AG10803 (cell line): ENCODE measurements at places on chromosomes 7 and 10.

DNA sequence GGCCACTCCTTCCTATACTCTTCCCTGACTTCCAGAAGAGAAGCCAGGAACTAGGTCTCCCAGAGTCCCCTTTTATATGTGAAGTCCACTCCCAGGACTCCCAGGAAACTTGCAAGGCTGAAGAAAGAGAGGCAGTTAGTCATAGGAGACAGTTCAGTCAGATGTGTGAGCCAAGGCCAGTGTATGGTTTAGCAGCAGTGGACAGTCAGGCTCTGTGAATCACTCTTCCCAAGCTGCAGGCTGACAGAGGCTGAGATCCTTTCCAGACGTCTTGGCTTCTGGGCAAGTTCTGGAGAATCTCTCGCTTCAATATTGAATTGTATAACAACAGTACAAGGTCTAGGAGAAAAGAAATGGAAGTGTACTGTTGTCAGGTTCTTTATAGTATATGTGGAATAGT is 26.9 kb downstream of the BLVRA start:
- peak; percentile 84 for DNase-seq

DNA sequence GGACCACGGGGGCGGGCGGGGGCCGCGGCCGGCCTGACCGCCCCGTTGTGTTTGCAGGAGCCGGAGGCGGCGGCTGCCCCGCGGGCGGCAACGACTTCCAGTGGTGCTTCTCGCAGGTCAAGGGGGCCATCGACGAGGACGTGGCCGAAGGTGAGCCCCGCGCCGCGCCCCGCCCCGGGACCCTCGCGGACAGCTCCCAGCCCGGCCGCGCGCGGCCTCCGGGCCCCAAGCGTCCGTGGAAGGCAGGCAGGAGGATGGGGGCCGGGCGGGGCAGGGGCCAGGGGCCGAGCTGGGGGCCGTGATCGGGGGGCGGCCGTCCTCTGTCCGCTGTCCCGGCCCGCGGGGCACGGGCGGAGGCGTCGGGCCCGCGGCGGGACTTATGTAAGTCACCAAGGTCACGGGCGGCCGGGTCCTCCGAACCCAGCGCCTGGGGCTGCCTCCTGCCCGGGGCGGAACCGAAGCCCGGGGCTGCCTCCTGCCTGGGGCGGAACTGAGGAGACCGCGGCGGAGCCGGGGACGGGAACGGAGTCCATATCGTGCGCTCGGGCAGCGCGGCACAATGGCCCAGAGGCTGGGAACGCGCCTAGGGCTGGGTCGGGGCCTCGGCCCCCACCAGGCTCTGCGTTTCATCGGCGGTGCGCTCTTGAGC is 497 bp downstream of the PPP2R2D start:
- peak; percentile 36 for DNase-seq

GRCh38 chr7:36262309-36263094 is 109.4 kb downstream of the EEPD1 start:
- no peak for DNase-seq

DNA sequence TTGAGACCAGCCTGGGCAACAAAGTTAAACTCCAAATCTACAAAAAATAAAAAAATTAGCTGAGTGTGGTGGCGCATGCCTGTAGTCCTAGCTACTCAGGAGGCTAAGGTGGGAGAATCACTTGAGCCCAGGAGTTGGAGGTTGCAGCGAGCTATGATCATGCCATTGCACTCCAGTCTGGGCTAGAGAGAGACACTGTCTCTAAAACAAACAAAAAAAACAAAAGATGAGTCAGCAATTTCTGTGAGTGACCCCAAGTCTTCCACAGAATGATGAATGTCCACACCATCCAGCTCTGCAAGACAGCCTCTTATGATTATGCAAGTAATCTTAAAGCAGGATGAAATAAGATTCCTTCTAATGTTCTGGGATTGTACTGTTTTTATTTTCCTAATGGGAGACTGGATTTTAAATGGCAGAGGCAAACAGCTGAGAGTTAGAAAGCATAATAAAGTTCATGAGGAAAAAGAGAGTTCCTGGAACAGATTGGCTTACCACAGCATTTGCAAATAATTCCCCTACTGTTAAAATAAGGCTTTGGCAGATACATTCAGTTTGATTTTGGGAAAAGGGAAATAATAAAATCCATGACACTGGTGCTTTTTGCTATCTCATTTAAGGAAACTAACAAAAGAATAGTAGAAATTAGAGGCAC is 18.9 kb upstream of the PRKAR2B start:
- DNase-seq: peak; percentile 33

- no peak for DNase-seq
Observed at GRCh38 chr10:132496360-132497062, 41.1 kb upstream of the INPP5A start.

DNA sequence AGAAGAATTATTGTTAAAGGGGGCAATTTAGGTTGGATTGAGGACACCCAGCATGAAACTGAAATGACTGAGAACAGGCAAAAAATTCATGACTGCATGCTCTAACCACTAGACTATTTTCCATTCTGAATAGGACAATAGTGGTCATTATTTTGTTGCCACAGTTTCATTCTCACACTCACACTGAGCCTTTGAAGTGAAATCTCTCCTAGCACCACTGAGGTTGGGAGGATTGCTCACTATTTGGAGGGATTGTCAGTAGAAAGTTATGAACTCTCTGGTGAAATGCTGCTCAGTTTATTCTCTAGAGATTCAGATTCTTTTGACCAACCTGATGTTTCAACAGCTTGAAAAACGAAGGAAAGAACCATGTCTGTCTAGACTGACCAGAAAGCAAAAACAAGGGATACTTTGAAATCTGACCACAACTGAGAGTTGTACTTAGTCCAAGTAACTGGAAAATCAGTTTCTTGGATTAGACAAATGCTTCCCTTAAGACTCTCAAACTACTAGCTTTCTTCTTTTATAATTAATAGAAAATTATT is 191.2 kb downstream of the DYNC1I1 start:
- DNase-seq: peak; percentile 16

- DNase-seq: no peak
Observed at GRCh38 chr7:155685070-155685790, 40.8 kb downstream of the RBM33 start.

DNA sequence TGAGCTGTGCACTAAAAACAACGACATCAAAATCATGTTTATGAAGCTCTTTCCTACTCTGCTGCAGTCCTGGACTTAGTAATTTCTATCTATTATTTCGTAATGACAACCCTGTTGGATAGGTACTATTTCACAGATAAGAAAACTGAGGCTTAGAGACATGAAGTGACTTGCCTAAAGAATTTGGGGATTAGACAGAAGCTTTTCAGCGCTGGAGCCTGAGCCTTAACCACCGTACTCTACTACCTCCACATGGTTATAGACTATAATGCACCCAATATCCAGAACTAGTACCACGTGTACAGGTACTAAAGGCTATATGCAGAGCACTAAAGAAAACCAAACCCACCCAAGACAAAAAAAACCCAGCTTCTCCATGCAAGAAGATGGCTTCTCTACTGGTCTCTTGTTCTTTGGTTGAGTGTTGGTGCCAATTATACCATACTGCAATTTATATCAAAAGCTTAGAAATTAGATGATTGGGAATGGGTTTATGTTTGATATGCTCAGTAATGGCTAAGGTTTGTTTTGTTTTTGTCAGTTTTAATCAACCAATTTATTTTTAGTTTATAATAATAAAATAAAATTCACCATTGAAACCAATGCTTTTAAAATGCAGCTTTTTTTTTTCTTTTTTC is 6.5 kb upstream of the SNX10 start:
- no peak for DNase-seq

GRCh38 chr10:21061184-21061583 is 164.1 kb upstream of the NEBL start:
- no peak for DNase-seq

GRCh38 chr7:7054252-7054830 is 128.0 kb upstream of the C1GALT1 start:
- DNase-seq: no peak

DNA sequence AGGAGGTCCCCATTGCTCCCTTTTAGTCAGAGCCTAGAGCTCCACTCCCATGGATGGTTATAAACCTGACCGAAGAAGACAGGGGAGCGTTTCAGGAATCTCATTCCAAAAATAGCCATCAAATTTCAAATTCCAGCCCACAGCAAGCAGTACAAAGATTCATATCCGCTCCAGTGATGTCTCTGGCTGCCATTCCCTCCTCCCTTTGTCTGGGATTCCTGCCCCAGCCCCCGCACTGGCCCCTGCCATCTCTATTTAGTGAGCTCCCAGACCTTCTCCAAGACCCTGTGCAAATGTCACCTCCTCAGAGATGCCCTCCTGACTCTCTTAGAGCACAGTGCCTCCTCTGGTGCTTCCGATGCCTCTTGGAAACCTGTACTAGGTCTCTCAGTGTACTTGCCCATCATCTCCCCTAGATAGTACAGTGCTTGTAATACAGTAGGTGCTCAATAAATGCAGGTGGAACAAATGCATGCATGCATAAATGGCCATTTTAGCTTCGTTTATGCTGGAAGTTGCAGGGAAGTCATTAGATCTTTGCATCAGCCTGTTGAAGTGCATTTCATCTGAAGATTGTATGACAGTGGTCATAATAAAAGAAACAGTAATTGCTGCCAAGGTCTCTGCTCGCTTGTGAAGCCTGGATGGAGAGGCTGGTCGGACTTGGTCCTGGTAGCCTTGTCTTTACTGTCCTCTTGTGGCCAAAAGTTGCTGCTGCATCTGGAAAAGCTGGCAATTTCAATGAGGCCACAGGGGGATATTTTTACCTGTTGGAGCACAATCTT is 32.0 kb upstream of the HABP2 start:
- peak; percentile 91 for DNase-seq

- peak; percentile 45 for DNase-seq
Observed at GRCh38 chr10:48798481-48799254, 114.0 kb downstream of the WDFY4 start.

DNA sequence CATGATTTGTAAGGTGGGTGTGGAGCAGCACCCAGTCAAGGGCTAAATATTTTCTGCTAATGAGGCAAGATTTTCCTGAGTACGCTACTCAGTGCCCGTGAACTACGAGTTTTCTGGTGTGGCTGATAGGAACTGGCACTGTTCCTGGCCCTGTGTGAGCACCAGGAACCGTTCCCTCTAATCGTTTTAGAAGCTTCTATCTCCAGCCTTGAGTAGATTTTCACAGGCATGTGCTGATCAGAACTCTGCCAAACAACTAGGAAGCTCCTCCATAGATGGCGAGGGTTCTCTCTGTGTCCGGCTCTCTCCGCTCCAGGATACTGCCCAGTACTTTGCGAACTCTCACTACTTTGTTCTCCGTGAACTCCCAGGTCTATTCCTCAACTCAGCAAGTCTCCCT is 17.7 kb downstream of the TRIM4 start:
- no peak for DNase-seq

GRCh38 chr10:7480742-7481367 is 70.0 kb upstream of the SFMBT2 start:
- DNase-seq: no peak

GRCh38 chr7:50974240-50974639 is 191.5 kb upstream of the GRB10 start:
- DNase-seq: no peak

DNA sequence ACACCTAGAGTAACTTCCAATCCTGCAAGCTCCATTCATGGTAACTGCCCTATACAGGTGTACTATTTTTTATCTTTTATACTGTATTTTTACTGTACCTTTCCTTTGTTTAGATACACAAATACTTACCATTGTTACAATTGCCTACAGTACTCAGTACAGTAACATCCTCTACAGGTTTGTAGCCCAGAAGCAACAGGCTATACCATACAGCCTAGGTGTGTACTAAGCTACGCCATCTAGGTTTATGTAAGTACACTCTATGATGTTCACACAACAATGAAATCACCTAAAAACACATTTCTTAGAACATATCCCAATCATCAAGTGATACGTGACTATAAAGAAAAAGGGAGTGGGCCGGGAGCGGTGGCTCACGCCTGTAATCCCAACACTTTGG is 53.1 kb upstream of the SLIT1 start:
- DNase-seq: no peak

GRCh38 chr10:30285970-30286369 is 63.1 kb downstream of the MTPAP start:
- no peak for DNase-seq

DNA sequence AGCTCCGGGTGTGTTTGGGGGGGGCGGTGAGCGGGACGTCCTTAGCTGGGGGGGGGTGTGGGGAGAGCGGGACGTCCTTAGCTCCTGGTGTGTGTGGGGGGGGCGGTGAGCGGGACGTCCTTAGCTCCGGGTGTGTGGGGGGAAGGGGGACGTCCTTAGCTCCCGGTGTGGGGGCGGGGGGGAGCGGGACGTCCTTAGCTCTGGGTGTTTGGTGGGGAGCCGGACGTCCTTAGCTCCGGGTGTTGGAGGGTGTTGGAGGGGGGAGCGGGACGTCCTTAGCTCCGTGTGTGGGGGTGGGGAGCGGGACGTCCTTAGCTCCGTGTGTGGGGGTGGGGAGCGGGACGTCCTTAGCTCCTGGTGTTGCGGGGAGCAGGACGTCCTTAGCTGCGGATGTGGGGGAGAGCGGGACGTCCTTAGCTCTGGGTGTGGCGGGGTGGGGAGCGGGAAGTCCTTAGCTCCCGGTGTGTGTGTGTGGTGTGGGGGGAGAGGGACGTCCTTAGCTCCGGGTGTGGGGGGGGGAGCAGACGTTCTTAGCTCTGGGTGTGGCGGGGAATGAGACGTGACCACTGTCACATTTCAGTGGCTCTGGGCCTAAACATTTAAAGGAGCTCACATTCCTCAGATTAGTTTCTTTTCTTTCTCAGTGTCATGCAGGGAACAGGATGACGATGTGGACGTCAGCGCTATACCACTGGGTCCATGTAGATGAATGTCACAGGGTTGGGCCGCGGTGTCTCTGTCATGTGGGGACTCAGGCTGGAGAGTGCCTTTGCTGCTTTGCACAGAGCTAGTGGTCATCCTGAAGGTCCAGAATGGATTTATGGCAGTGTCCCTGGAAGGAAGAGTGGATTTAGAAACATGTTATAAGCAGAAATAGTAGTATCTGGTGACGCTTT is 7.5 kb downstream of the DYNC2I1 start:
- DNase-seq: peak; percentile 95

- DNase-seq: peak; percentile 44
Observed at GRCh38 chr7:157224627-157225026, 85.9 kb downstream of the UBE3C start.

DNA sequence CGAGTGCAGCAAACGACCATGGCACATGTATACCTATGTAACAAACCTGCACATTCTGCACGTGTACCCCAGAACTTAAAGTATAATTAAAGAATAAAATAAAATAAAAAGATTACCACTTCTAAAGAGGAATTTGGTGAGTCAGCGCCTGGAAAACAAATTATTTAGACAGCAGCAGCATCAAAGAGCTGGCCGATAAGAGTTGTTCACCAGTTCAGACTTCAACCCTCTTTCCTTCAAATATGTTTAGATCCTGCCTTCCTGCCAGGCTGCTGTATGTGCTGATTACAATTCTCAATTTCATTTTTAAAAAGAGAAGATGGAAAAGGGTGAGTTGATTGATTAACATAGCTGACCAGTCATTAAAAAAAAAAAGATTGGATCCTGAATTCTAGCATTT is 672.0 kb upstream of the NRP1 start:
- DNase-seq: no peak

GRCh38 chr7:81170291-81170690 is 251.4 kb upstream of the SEMA3C start:
- no peak for DNase-seq
